ENCODE measurements at places on chromosomes 5 and 9.

DNA sequence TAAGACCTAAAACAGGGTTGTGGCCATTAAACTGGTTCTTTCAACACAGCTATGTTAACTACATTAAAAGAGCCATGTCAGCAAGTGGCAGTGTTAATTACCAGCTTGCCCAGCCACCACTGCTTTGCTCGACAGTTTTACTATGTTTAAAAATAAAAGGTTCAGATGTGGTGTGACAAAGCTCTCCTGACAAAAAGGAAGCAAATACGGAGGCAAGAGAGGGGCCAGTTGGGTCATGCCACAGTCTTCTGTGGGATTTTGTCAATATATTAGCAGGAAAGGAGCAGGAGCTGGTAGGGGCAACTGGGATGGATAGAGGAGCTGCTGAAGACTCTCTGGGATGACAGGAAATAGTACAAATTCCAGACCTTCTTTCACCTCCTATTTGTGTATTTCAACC lies 113.5 kb upstream of the PCA3 start:
- DNase-seq, result no peak

GRCh38 chr9:127943011-127943662 lies 5.5 kb upstream of the DPM2 start:
- DNase-seq, result no peak

- no peak for DNase-seq
These were observed 131.9 kb upstream of the POU5F2 start for GRCh38 chr5:93873211-93873736.

DNA sequence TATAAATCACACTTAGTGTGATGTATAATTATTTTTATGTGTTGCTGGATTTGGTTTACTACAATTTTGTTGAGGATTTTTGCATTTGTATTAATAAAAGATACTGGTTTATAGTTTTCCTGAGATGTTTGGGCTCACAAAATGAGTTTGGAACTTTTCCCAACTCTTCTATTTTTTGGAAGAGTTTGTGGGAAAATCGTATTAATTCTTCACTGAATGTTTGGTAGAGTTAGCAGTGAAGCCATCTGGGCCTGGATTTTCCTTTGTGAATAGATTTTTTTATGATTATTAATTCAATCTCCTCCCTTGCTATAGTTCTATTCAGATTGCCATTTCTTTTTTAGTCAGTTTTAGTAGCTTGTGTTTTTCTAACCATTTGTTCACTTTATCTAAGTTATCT lies 201.7 kb upstream of the NFIL3 start:
- DNase-seq, result no peak

DNA sequence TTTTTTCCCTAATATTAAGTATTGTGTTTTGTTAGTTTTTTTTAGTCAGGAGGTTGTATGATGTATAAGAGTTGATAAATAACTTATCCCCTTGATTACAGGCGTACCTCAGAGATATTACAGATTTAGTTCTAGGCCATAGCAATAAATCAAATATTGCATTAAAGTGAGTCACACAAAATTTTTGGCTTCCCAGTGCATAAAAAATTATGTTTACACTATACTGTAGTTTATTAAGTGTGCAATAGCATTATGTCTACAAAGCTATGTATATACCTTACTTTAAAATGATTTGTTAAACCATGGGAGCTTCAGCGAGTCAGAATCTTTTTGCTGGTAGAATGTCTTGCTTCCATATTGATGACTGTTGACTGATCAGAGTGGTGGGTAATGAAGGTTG lies 1180.6 kb upstream of the CDH18 start:
- no peak for DNase-seq

DNA sequence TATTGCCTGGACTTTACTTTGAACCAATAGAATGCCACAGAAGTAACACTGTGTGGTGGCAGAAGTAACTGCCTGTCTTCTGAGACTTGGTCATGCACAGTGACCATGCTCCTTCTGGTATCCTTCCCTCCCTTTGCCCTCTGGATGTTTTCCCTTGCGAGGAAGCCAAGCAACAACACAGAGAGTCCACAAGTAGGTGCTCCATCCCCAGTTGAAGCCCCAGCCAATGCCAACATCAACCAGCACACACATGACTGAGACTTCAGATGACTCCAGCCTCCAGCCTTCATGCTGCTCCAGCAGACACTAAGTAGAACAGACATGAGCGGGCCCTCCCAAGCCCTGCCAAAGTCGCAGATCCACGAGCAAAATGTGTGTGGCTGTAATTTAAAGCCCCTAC lies 129.6 kb downstream of the EPB41L4A start:
- no peak for DNase-seq

- no peak for DNase-seq
These were observed 378.8 kb upstream of the TLE4 start for GRCh38 chr9:79193001-79193400.

- DNase-seq, result no peak
These were observed 24.4 kb upstream of the GPR151 start for GRCh38 chr5:146540414-146540813.

- DNase-seq, result no peak
These were observed 113.2 kb downstream of the JAKMIP2 start for GRCh38 chr5:147669169-147669869.

GRCh38 chr9:131545003-131545785 lies at the start of gene PRRT1B:
Gene PRRT1B, plus strand, starts transcription at chr9:131545523. Its CDS starts 93 bp downstream, at chr9:131545616.
- DNase-seq, result no peak

DNA sequence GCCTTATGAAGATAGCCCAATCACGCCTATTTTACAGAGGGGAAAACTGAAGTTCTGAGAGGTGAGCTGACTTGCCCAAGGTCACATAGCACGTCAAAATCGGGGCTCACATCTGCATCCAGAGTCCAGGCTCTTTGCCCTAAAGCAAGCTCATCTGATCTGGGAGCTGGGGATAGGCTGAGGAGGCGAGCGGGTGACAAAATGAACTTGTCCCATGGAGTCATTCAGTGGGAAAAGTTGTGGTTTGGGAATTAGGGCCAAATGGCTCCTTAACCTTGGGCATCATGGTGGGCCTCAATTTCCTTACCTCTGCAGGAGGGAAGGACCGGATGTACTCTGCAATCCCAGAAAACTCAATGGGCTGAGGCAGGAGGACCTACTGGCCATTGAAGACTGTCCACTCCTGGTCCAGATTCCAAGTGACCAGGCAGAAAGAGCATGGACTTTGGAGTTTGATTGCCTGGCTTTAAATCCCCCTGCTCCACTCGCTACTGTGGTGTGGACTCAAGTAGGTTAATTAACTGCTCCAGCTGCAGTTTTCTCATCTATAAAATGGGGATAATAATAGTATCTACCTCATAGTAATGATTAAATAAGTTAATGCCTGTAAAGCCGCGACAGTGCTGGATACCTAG lies 160.4 kb downstream of the RGS3 start:
- no peak for DNase-seq

- no peak for DNase-seq
These were observed 71.5 kb downstream of the MRPS27 start for GRCh38 chr5:72248410-72248981.

DNA sequence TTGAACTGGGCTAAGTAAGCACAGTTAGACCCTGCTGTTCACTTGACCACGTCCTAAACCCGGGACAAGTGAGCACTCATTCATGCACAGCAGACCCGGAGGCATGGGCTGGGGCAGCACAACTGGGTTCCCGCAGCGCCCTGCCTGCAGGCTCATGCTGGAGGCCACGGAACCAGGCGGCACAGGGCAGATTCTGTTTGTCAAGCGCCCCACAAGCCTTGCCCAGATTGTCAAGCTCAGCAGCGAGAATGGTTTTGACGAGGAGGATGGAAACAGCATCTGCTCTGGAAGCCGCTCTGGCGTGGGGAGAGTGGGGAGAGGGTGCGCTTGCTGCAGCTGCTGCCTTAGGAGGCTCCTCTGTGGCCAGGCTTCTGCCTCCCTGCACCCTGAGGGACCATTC lies 32.7 kb downstream of the PRRT1B start:
- DNase-seq, result no peak

- DNase-seq, result no peak
These were observed 28.1 kb upstream of the PDE8B start for GRCh38 chr5:77182367-77182766.

- no peak for DNase-seq
These were observed 351.3 kb downstream of the ADGRV1 start for GRCh38 chr5:90909940-90910339.

GRCh38 chr9:91312717-91313325 lies 48.9 kb downstream of the AUH start:
- DNase-seq, result no peak

DNA sequence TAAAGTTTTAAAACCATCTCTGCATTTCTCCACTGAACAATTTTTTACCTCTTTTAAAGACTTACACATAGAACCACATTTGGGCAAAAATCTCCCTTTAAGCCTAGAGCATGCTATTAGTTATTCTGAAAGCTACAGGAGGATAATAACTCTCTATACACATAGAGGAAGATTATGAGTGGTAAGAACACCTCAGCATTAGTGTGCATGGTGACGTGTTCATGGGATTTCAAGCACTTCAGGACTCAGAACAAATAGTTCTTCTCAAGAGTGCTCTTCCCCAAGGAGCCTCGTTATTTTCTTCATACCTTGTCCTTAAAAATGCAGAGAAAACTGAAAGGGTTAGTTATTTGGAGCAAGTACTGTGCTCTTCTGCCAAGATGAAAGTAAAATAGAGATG lies 256.9 kb upstream of the TUSC1 start:
- DNase-seq, result no peak

DNA sequence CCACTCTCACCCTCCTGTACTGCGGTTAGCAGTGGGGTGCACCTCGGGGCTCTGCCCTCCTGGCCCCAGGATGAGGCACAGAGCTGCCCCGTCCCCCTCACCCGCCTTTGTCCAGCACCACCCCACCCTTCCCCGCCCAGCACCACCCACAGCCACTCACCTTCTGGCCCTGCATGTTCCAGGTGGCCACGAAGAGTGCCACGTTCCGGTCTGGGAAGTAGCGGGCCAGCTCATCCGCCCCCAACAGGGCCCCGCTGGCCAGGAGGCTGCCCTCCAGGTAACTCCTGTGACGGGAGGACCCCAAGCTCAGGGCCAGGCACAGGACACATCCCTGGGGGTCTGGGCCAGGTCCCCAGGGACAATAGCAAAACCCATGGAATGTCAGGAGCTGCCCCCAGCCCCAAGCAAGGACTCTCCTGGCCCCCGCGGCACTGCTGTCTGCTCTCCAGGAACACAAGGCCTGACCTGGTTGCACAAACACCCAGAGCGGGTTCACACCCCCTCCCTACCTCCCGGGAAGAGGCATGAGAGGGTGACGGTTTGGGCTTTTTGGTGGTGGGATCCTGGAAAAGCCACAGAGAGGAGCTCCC lies 5.0 kb downstream of the INPP5E start:
- DNase-seq, result no peak

DNA sequence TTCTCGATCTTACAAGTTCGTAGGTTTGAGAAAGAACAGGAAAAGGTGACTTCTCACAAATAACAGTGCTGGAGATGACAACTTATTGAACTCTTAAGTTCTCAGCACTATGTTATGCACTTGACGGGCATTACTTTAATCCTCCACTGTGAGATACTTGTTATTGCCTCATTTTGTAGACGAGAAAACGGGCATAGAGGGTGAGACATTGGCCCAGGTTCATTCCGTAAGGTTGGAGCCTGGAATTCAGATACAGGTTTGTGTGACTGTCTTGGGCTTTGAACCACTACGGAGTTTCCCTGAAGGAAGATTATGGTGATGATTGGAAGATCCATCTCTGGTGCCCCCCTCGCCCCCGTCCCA lies 657 bp downstream of the MAT2B start:
- no peak for DNase-seq

- no peak for DNase-seq
These were observed 15.6 kb upstream of the IL12B start for GRCh38 chr5:159345861-159346260.

DNA sequence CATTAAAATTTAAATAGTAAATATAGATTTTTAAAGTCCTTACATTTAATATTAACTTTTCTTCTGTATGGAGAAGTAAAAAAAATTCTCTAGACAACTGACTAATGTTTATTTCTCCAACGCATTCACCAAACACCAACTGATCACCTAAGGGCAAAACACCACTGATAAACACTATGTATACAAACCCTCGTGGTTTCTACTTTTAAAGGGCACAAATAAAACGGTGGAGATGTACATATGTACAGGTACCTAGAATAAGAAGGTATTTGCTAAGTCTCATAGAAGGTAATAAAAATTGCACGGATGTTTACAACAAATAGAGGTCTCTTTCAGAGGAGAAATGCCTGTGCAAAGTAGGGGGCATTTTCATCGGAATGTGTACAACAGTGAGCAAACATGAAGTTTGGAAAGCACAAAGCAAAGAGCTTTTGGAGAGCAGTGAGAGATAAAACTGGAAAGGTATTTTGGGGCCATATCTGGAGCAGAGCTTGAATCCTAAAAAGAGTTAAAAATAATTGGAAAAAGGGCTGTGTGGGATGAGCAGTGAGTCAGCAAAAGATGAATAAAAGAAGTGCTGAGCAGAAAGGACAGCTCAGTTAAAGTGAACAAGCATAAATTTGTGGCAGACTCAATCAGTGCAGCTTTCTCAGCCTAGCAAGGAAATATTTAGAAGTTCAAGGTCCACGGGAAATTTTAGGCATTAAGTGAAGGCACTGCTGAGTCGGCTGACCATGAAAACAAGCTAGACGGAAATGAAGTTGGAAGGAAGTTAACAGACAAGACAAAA lies 160.0 kb downstream of the TMEM161B start:
- DNase-seq, result no peak

DNA sequence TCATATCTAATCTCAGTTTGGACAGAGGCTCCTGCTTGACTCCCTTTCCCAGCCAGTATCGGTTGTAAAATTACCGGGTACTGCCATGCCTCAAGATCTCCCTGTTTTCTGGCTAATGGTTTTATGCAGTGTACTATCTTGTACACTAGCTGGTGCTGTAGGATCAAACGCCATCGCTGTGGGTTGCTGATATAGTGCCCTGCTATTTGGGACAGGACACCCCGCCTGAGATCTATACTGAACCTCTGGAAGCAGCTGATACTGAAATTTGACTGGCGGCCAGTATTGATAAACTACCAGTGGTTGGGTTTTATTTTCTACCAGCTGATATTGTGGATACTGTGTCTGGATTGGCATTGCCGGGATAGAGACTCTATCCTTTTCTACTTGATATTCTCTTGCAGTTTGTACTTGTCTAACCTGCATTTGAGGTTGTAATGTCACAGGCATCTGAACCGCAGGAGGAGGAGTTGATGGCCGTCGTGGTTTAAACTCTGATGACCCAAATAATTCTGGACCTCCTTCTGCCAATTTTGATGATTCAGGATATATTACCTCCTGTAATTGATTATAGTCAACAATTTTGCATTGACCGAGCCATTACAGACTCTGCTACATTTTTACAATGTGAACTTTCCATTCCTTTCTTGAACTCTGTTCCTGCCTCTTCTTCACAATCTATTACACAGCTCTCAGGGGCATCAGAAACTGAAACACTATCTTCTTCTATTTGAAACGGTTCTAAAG lies 112.5 kb upstream of the LARP1 start:
- DNase-seq, result no peak

- no peak for DNase-seq
These were observed at the start of gene CDH9 for GRCh38 chr5:27038476-27038875. Gene CDH9, minus strand, starts transcription at chr5:27038586. Its CDS starts 50,253 bp downstream, at chr5:26988333.

GRCh38 chr9:122051351-122052321 lies 41.5 kb downstream of the TTLL11 start:
- DNase-seq, result no peak

GRCh38 chr9:34982361-34982760 lies 7.2 kb upstream of the DNAJB5 start:
- no peak for DNase-seq
